ENCODE measurements at places on chromosomes 6 and 20.

- no peak for DNase-seq
These were observed 41.2 kb upstream of the JAG1 start for GRCh38 chr20:10715035-10715434.

DNA sequence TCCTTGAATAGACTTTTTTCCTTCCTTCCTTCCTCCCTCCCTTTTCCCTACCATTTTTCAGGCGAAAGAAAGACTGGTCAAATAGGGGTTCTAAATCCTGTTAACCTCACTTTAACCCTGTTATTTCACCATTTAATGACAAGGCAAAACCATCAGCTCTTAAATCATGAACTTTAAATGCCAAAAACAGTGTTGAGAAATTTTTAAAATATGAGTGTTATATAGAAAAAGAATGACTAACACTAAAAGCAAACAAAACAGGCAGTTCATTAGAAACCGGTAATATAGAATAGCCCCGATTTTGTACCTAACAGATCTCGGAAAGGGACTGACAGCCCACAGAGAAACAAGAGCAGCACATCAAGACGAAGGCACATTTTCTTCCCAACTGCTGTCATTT is 57.4 kb upstream of the CEP85L start:
- DNase-seq = no peak

- no peak for DNase-seq
These were observed 36.2 kb downstream of the HLA-F start for GRCh38 chr6:29759457-29759856.

DNA sequence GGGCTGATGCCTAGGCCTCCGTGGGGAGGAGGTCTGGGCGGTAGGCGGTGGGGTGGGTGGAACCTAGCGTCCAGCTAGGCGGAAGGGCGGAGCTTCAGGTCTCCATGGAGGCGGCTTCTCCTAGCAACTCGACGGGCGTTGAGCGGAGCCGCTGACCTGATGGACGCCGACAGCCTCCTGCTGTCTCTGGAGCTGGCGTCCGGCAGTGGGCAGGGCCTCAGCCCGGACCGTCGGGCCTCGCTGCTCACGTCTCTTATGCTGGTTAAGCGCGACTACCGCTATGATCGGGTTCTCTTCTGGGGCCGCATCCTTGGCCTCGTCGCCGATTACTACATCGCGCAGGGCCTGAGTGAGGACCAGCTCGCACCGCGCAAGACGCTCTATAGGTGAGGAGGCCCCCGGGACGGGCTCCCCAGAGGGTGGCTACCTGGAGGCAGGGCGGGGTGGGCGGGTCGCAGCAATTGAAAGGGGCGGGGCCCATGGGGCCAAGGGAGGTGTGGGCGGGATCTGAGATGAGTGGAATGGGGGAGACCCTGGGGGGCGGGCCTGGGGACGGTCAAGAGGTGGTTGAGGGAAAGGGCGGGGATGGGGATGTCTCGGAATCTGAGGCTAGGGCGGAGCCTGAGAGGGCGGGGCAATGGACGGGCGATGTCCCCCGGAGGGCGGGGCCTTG is at the start of gene RSPH9:
RSPH9 (plus strand) TSS at position 97 of the 673 bp plus-strand sequence; CDS start at position 160, 63 bp downstream.
- no peak for DNase-seq

DNA sequence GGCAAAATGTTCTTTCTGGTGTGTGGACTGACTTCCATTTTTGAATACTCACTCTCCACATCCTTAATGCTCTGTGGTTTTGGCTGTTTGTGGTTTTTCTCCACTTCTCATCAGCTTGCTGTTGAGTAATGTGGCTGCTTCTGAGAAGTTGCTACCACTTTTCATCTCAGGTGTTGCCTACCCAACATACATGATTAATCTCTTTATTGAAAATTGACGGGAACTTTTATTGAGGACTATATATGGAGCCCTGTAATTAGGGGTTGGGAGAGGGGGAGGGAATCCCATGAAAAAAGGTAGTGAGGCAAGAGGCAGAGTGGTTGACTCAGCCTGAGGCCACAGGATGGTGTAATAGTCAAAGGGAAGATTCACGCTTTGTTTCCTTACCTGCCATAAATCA is 17.6 kb downstream of the IL22RA2 start:
- no peak for DNase-seq

GRCh38 chr6:35905141-35905785 is 15.6 kb downstream of the SRPK1 start:
- no peak for DNase-seq

DNA sequence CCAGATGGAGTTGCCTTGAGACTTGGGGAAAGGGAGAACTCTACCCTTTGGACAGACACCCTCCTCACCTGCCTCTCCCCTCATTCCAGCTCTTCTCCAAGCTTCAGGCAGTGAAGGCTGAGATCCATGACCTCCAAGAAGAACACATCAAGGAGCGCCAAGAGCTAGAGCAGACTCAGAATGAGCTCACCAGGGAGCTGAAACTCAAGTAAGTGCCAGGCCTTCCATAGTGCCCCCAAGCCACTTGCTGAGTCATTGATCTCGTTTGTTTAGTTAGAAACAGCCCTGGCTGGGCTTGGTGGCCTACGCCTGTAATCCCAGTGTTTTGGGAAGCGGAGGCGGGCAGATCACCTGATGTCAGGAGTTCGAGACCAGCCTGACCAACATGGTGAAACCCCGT is 39.2 kb downstream of the KIF3B start:
- no peak for DNase-seq

GRCh38 chr20:9981829-9982228 is 53.0 kb upstream of the ANKEF1 start:
- DNase-seq = no peak

GRCh38 chr6:144232176-144232831 is 52.8 kb upstream of the UTRN start:
- DNase-seq = no peak

DNA sequence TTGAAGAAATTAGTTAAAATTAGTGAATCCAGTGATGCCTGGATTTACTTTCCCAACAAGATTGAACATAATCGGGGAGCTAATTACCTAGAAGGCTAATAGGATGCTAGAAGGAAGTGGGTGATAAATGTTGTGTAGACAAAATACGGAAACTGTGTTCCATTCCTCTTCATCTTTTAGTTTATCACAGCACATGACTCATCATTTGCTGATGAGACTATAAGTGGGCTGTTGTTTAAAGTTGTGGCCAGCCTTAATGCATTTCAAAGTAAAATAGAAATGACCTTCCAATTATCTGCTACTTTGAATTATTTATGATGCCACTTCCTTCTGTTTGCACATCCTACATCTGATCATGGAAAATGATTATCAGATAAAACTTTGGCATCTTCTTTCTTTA is 43.4 kb downstream of the OGFRL1 start:
- DNase-seq = no peak

DNA sequence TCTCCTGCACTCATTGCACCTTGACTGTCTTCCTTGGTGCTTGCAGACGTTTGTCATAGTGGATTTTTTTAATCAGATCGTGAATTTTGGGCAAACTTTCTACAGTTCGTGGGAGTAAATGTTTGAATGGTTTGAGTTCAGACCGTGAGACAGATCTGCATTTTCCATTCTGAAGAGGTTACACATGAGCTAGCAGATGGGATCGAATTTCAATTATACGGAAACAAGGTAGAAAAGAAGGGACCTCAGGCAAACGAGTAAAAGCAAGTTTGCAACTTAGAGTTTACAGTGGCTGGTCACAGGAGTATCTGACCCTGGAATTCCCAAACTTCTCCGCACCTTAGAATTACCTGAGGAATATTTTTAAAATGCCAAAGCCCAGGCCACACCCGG is 17.2 kb upstream of the NCR2 start:
- DNase-seq = no peak

DNA sequence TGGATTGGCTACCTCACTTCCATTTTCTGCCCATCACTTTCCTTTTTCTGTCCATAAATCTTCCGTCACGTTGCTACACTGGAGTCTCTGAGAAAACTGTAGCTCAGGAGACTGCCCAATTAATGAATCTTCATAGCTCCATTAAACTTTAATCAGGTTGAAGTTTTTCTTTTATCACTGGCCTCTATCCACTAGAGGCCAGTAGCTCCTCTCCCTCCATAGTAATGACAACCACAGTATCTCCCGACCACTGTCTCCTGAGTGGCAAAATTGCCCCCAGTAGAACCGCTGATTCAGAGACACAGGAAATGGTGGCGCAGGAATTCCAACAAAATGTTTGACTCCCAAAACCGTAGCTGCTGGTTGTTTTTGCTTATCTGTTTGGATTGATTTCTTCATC is 18.4 kb upstream of the DOK5 start:
- no peak for DNase-seq

- no peak for DNase-seq
These were observed 15.3 kb upstream of the SLC9A8 start for GRCh38 chr20:49797344-49797615.

DNA sequence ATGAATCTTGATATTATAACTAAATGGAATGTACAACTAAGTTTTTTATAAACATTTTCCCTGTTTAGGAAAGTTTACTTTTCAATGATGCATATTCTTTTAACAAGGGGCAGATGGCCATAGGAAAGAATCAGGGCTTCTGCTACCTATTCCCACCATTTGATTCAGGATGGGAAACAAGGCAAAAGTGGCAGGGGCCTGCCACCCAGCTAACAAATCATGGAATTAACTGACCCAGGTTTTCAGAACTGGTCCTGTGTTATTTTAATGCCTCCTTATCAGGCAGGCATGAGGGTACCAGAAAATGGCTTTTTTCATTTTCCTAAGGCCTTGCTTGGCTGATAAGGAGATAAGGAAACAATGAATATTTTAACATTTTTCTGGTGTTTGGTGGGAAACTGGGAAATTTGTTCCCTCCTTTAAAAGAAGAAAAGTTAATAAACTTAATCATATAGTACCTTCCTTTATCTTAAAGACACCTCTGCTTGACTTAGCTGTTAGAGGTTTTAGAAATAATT is 6.7 kb downstream of the POU3F2 start:
- DNase-seq = no peak

DNA sequence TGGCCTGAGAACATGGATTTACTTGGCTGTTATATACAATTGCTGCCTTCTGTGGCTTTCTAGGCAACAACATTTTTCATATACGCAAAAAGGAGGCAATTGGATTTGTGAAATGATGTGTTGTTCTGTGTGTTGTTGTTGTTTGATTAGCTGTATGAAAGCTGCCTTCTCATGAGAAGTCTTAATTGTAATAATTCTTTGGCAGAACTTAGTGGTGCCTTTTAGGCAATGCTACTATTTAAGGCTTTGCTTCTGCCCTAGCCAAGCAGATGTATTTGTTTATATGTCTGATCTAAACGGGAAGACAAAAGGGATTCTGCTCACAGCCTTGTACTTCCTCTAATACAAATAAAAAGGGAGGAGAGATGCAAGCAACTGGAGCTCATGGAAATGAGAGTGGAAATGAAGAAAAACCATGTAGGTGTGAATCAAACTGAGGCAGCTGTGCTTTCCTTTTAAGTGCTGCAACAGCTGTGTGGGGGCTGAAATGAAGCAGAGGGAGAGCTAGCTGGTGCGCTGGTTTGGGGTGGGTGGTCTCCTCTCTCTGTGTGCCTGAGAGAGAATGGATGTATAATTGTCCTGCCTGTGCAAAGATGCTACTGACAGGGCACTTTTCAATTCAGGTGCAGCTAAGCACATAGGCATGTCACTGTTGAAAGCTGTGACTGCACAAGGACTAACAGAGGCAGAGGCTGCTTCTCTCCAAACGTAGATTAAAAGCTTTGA is 386.9 kb upstream of the MAN1A1 start:
- DNase-seq = no peak

DNA sequence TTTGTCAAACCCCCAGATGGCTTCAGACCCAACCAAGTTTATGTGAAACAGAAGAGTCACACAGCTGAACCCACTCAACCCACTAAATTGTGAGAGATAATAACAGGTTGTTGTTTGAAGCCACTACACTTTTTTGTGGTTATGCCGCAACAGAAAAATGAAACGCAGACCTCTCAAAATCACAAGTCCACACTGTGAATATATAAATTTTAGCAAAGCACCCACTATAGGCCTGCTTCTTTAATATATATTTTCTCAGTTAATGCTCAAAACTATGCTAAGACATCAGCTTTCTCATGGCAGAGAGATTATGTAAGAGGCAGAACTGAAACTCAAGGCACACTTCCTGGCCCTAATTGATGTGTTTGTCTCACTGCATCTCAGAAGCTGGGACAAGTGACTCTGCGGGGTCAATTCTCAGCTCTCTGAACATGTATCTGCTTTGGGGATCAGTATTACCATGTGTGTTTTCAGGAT is 27.7 kb downstream of the MAP3K5 start:
- no peak for DNase-seq

DNA sequence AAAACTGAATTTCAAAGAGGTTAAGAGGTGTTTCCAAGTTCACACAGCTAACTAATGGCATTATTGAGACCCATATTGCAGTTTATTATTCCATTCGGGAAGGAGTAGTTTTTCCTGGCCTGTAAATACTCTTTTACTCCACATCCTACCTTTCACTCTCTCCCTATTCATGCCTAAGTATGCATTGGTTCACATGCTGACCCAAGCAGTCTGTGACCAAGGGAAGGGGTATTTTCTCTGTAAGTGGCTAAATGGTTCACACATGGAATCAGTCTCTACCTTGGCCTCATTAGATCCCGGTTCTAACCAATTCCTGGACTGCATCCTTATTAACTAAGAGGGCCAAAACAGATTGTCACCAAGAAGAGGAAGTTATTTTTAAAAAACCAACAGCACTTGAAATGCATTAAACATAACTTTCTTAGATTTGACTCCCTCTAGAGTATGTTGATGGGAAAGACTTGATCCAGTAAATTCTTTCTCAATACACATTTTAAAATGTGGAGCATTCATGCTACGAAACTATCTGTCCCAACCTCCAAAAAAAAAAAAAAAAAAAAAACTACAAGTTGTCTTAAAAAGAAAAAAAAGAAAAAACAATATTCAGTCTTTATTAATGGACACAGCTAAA is 17.8 kb upstream of the RSPO3 start:
- DNase-seq = no peak

DNA sequence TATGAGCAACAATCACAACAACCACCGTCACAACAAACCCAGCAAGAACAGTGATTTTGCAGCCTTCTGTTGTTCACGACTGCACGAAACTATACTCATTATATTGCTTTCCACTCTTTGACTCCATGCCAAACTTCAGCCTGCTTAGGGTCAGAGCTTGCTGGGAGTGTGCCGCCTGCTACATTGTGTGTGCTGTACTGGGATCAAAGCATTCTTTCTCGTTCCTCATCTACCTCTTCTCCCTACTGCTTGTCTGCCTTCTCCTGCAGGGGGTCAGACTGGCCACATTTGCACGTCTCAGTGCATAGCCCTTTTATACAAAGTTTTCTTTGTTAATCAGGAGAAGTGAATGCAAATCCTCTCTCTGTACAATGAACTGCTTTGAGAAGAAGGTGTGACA is 401.6 kb upstream of the CITED2 start:
- DNase-seq = no peak

All from NCI-H1694 (cell line).